ENCODE measurements at places on chromosomes 3 and 15.

- no peak for DNase-seq
Measured at GRCh38 chr15:81002009-81002330, 1.2 kb downstream of the TLNRD1 start.

- no peak for DNase-seq
Measured at GRCh38 chr15:67134067-67134838, 68.9 kb downstream of the SMAD3 start.

DNA sequence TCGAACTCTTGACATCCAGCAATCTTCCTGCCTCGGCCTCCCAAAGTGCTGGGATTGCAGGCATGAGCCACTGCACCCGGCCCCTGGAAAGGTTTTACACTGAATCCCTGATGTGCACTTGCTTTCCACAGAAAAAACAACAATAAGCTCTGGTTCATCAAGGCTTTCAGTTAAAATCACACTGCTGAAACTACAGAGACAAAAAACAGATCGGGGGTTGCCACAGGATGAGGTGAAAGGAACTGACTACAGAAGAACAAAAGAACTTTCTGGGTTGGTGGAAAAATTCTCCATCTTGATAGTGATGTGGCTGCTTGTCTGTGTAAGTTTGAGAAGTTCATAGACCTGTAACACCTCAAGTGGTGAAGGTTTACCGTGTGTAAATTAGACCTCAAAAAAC lies 2.9 kb downstream of the RAB43 start:
- no peak for DNase-seq

DNA sequence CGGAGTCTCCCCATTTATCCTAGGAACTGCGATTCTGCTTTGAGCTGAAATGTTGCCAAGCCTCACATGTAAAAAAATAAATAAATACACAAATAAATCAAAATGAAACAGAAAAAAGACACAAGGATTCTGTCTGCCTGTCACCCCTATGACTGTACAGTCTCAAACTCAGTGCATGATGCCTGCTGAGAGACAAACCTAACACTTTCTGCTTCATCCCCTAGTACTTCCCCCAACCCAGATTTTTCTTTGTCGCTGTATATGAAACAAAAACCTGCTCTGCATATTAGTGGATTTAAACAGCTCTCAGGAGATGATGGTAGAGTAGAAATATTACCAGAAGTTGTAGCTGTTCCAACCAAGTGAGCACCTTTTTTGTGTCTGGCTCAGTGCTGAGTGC lies 530.7 kb upstream of the CFAP20DC start:
- DNase-seq, result no peak

- no peak for DNase-seq
Measured at GRCh38 chr3:197202694-197203093, 95.7 kb downstream of the DLG1 start.

DNA sequence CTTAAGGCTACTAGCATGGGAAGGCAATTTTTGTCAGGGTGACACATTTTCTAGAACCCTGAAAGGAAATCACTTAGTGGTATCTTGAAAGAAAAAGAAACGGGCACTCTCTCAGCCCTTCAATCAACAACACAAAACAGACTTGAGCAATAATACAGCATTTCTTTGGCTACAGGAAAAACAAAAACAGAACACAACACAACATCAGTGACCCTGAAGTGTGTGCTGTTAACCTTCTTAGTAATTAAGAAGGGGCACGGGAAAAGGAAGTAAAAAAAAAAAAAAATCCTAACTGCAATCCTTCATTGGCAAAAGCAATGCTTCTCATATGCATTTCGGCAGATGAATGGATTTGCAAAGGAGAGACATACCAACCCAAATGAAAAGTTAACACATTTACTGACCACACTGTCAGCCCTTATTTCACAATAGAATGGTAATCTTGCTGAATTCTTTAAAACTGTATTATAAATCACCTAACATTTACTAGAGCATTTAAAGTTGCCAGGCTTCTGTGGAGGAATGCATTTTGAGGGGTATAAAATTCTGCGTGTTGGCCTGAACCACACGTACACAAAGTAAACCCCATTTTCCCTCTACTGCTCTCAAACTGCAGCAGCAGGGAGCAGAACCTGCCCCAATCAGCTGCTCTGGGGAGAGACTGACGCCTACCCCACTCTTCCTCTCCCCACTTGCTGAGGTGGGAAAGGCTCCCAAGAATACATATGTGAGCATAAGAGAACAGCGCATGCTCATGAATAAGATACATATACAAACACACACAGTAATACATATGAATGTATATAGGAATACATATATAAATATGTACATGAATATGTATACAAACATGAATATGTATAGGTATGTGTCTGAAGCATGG lies 198.5 kb downstream of the FOXP1 start:
- DNase-seq, result no peak

DNA sequence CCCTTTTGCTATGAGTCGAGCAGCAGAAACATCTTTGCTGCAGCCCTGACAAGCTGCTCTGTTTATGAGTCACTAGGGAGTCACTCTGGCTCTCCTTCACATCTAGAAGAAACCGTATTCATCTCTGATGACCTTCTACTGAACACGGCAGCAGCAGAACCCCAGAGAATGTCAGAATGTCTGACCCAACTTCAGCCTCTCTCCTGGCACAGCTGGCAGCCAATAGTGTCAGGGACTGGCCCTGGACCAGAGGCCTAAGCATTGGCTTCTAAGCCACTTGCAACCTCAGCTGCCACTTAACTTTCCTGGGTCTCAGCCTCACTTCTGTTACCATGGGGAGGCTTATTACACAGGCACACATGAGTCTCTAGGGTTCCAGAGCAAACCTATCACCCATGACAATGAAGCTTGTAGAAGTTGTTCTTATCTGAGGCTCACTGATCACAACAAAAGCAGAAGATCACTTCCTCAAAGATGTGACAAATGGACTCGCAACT lies 184.1 kb upstream of the TLE3 start:
- DNase-seq, result no peak

- no peak for DNase-seq
Measured at GRCh38 chr15:60814062-60814461, 335.1 kb upstream of the ICE2 start.

DNA sequence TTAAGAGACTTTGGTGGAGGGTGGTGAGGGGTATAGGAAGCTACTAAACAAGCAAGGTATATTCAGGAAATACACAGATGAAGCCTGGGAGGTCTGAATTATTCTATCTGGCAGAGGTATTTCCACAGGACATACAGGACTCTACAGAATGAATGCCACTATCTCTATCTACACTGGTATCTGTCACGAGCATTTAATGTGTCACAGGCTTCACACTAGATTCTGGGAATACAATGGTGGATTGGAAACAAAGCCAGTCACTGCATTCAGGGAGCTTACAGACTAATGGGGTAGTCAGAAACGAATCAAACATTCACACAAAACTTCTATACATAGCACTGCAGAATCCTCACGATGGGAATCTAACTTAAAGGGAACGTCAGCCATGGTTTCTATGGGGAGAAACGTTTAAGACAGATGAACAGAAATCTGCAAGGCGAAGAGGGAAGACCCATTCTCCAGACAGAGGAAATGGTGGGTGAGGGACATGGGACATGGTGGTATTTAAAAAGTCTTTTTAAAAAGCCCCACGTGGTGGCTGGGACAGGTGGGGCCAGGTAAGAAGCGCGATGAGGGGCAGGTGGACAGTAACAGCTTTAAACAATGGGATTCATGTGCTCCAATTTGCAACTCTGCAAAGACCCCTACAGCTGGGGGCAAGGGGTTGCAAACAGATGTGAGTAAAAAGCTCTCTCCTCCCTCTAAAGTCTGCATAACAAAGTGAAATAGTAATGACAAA lies 16.5 kb downstream of the LRIG1 start:
- DNase-seq, result no peak

- no peak for DNase-seq
Measured at GRCh38 chr15:56678571-56678970, 54.7 kb downstream of the ZNF280D start.

- DNase-seq, result no peak
Measured at GRCh38 chr3:32456429-32457130, 46.1 kb downstream of the CMTM6 start.

GRCh38 chr3:61132062-61132461 lies 119.2 kb downstream of the FHIT start:
- DNase-seq, result no peak

DNA sequence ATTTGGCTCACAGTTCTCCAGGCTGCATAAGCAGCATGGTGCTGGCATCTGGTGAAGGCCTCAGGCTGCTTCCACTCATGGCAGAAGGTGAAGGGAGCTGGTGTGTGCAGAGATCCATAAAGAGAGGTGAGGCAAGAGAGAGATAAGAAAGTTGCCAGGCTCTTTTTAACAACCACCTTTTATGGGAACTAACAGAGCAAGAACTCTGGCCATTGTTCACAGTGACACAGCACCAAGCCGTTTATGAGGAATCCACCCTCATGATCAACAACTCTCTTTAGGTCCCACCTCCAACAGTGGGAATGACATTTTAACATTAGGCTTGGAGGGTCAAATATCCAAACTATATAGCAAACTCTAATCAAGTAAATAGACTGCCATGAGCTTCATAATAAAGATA lies 557.2 kb upstream of the SUCLG2 start:
- DNase-seq, result no peak

- DNase-seq, result no peak
Measured at GRCh38 chr3:57112206-57112605, 51.7 kb downstream of the SPATA12 start.

GRCh38 chr3:169367016-169367415 lies 296.5 kb downstream of the MECOM start:
- no peak for DNase-seq

GRCh38 chr3:177050501-177051237 lies 146.6 kb downstream of the TBL1XR1 start:
- no peak for DNase-seq

DNA sequence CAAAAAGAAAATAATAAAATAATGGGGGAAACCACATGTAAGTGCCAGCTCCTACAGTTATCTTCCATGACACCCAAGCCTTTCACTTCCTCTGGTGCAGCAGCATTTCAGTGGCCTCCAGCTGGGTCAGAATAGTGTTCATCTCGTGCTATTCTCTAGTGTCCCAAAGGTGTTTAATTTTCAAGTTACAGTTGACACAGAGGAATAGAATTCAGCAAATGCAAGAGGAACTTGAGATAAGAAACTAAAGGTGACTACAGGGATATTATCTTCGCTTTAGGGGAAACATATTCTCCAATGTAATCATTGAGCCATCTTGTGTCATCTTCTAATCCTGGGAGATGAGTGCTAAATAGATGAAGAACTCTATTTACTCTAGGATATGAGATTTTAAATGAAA lies 212.8 kb downstream of the EPHA3 start:
- no peak for DNase-seq

GRCh38 chr15:63035977-63036376 lies 6.6 kb upstream of the TPM1 start:
- no peak for DNase-seq

DNA sequence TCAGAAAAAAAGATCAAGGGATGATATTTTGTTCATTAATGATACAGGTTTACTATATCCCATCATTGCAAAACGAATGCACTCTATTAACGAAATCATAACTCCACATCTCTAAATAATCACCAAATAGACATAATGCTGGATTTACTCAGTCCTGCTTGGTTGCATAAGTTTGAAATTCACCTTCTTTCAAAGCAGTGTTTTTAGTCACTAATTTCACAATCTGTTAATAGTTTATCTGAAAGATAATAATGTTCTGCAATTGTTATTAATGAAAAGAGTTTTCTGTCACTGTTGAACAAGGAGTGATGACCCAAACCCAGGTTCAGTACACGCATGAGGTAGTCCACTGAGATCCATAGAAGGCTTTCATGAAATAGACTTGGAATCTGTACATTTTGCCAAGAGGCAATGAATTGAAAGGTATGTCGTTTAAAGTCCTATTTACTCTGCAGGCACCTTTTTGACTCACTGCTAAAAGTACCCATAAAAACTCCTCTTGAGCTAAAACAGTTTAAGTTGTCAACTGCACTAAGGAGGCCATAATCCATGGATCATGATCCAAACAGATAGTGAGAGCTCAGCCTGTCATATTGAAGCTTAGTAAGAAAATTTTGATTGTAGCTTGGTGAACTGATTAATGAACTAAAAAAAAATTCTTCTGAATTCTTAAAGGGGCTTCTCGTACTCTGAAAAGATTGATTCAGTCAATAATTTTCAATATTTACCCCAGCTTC lies 75.6 kb upstream of the MBNL1 start:
- DNase-seq, result no peak

GRCh38 chr3:9934235-9934621 lies 594 bp downstream of the CRELD1 start:
- no peak for DNase-seq

GRCh38 chr15:58419803-58420524 lies 11.8 kb upstream of the LIPC start:
- DNase-seq, result no peak

DNA sequence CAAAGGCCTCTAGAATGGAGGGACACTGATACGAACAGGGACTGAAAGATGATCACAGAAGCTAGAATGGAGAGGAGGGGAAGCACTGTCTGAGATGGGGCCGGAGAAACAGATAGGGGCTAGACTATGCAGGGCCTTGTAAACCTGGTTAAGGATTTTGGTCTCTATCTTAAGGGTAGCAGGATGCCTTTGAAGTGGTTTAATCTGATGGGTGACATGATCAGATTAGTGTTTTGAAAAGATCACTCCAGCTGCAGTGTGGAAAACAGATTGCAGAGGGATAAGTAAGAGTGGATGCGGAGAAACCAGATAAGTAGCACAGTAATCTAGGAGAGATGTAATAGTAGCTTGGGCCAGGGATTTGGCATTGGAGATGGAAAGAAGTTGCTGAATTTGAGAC lies 108.1 kb downstream of the RSRC1 start:
- DNase-seq, result no peak

DNA sequence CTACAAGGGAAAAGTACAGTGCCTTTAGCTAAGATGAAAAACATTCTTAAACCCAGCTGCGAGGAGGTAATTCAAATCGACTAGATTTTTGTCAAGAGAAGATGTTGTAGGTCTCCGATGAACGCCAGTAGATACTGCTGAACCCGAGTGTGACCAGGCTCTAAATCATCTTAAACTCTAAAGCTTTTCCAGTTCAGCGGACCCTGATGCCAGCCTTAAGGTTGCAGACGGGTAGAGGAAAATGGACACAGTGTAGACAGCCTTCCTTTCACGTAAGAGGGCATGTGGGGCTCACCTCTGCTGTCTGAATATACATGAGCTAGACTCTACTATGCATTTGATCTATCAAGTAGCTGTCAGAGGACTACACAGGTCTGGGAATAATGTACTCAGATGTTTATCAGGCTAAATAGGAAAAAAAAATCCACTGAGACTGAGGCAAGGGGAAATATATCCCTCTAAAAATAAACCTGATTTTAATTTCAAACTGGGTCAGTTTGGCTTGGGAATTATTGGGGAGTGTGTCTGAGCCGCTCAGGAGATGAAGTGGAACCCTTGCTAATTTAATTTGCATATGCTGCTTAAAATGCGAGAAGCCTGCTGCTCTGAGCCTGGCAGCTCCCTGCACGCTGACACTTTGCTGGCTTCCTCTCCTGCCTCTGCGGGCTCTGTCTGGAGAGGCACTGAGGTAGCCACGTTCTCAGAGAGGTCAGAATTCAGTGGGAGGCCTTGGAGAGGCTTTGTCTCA lies 151.9 kb downstream of the CADPS start:
- no peak for DNase-seq

- DNase-seq, result no peak
Measured at GRCh38 chr3:143334231-143334630, 214.7 kb downstream of the CHST2 start.

Measured in left cardiac atrium (tissue), 4 donors.